Activated B cell treated with CpG ODN at 0.5 μM for 24 hours (primary cell): ENCODE measurements at places on chromosomes 2 and 18. TPM values are rescaled to one million over a fixed set of nuclear protein-coding genes. Genes with fewer than 3 reads are reported as not detected.

- H3K27me3 ChIP-seq = peaks cover 11% of the 10 kb centered on the region
- no peak for DNase-seq
- H3K36me3 ChIP-seq = no peaks in the 10 kb centered on the region
- no peak overlapping the region for H3K27ac ChIP-seq
These were observed 210.3 kb downstream of the CLIP4 start for GRCh38 chr2:29325544-29325943.

- no peak overlapping the region for H3K4me3 ChIP-seq
- no peaks in the 10 kb centered on the region for H3K36me3 ChIP-seq
- no peak overlapping the region for H3K27ac ChIP-seq
- DNase-seq = no peak
- no peaks in the 10 kb centered on the region for H3K4me1 ChIP-seq
These were observed 53.9 kb downstream of the SH3BP4 start for GRCh38 chr2:235005603-235006259.

- no peaks in the 10 kb centered on the region for H3K36me3 ChIP-seq
- DNase-seq = no peak
- peak overlapping the region; percentile 57 for H3K4me3 ChIP-seq
- peaks cover 54% of the 10 kb centered on the region for H3K4me1 ChIP-seq
- H3K27me3 ChIP-seq = no peaks in the 10 kb centered on the region
These were observed 120.8 kb upstream of the STK17B start for GRCh38 chr2:196291873-196292800.

DNA sequence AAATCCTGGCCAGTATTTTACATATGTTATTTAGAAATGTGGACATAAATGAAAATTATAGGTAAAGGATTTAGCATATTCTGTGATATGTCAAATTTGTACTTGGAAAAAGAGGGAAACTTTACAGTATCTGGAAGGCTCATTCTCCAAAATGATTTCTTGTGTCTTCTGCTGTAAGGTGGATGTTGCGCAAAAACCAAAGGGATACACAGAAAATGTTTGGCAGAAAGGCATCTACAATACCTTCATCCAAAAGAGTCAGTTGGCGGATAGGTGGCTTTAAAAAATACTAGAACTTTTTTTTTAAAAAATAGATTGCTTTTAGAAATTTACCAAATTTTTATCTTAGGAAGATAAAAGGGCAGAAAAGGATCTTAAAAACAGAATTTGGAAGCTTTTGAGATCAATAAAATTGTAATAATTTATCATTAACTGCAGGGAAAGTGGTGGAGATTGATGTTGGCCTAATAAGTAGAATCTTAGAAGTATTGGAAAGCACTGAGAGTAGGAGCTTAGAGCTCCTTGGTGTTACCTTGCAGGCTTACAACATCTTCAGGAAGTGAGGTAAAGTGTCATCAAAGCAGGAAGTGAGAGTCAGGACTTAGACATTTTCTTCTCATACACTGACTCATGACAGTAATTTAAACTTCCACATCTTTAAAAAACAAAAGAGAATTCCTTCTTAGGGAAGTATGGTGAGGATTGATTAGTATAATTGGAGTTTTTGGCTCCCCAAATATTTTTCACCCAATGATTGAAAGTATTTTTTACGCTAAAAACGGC, 2.1 kb downstream of the NABP1 start:
- peaks cover 64% of the 10 kb centered on the region for H3K4me1 ChIP-seq
- peak overlapping the region; percentile 99 for H3K27ac ChIP-seq
- peaks cover 53% of the 10 kb centered on the region for H3K36me3 ChIP-seq
- DNase-seq = no peak
- H3K27me3 ChIP-seq = no peaks in the 10 kb centered on the region

- DNase-seq = no peak
- no peaks in the 10 kb centered on the region for H3K36me3 ChIP-seq
- no peaks in the 10 kb centered on the region for H3K27me3 ChIP-seq
- H3K27ac ChIP-seq = no peak overlapping the region
These were observed 50.2 kb downstream of the ACVR1 start for GRCh38 chr2:157825885-157826284.

DNA sequence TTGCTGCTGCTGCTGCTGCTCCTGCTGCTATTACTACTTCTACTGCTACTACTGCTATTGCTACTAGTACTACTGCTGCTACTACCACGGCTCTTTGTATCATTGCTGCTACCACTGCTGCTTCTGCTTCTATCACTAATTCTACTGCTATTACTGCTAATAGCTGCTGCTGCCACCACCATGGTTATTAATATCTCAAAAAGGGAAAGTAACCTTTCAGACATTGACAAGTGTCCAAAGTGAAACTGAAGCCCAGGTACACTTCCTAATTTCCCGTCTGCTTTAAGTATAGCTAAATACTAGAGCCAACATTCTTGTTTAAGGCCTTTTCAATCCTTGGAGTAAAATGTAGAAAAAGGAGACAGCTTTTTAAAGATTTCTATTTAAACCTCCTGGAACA, 45.4 kb upstream of the EHBP1 start:
- H3K36me3 ChIP-seq = no peaks in the 10 kb centered on the region
- no peak for DNase-seq
- peak overlapping the region; percentile 7 for H3K4me3 ChIP-seq
- peaks cover 27% of the 10 kb centered on the region for H3K4me1 ChIP-seq
- peaks cover 2% of the 10 kb centered on the region for H3K27me3 ChIP-seq

GRCh38 chr2:158644139-158644538, 151.0 kb upstream of the DAPL1 start:
- no peak for DNase-seq
- H3K27me3 ChIP-seq = no peaks in the 10 kb centered on the region
- peaks cover 6% of the 10 kb centered on the region for H3K4me1 ChIP-seq

- peaks cover 2% of the 10 kb centered on the region for H3K27me3 ChIP-seq
- no peaks in the 10 kb centered on the region for H3K36me3 ChIP-seq
- DNase-seq = no peak
- H3K4me1 ChIP-seq = no peaks in the 10 kb centered on the region
- no peak overlapping the region for H3K27ac ChIP-seq
These were observed 25.0 kb upstream of the RAPGEF4 start for GRCh38 chr2:172710584-172711047.

- no peak overlapping the region for H3K4me3 ChIP-seq
- no peak overlapping the region for H3K27ac ChIP-seq
- DNase-seq = no peak
These were observed 103.5 kb upstream of the MAP3K20 start for GRCh38 chr2:172972005-172972619.

DNA sequence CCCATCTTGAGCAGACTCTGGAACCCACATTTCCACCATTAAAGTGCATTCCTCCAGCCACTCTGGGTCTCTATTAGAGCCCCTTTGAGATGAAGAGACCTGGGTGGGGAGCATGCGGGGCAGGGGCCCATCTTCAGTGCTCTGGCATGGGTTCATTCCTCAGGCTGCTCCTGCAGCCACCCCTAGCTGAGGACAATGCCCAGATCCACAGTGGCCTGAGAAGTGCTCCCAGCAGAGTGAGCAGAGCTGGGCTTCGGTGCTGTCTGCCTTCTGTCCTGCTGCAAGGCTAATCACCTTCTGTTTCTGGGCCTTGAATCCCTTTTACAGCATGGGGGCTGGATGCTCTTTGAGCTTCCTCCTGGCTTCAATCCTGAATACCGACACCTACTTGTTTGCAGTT, 169.8 kb downstream of the TRIM43 start:
- H3K27ac ChIP-seq = no peak overlapping the region
- H3K4me1 ChIP-seq = no peaks in the 10 kb centered on the region
- no peaks in the 10 kb centered on the region for H3K36me3 ChIP-seq

- H3K27me3 ChIP-seq = no peaks in the 10 kb centered on the region
- H3K4me1 ChIP-seq = no peaks in the 10 kb centered on the region
- H3K27ac ChIP-seq = no peak overlapping the region
- no peak overlapping the region for H3K4me3 ChIP-seq
- no peaks in the 10 kb centered on the region for H3K36me3 ChIP-seq
These were observed 390.2 kb upstream of the NXPH2 start for GRCh38 chr2:139170406-139170805.

- H3K27me3 ChIP-seq = peaks cover 18% of the 10 kb centered on the region
- H3K4me1 ChIP-seq = no peaks in the 10 kb centered on the region
- no peak overlapping the region for H3K27ac ChIP-seq
- DNase-seq = no peak
- H3K36me3 ChIP-seq = no peaks in the 10 kb centered on the region
These were observed 24.2 kb downstream of the PLCL1 start for GRCh38 chr2:197828464-197829135.

- no peak overlapping the region for H3K4me3 ChIP-seq
- H3K27ac ChIP-seq = no peak overlapping the region
- no peak for DNase-seq
- H3K4me1 ChIP-seq = no peaks in the 10 kb centered on the region
These were observed 35.8 kb upstream of the THOC1 start for GRCh38 chr18:303607-304006.

DNA sequence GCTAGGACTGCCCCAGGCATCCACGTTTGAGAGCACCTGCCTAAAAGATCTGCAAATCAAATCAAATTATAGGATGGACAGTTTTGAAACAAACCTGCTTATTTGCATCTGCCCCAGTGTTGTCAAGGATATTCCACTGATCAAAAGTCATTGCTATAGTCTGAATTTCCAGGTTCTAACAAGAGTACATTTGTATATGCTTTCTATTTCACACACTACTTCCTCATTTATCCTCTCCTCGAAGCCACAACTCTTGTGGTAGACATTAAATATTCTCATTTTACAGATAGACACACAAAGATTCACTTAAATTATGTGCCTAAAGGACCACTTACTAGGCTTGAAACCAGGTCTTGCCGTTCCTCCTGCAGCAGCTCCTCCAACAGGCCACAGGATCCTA, 11.9 kb upstream of the TET3 start:
- H3K36me3 ChIP-seq = no peaks in the 10 kb centered on the region
- no peaks in the 10 kb centered on the region for H3K27me3 ChIP-seq
- no peak overlapping the region for H3K27ac ChIP-seq
- no peak overlapping the region for H3K4me3 ChIP-seq

GRCh38 chr2:170714381-170715061, 616 bp upstream of the SP5 start:
- H3K36me3 ChIP-seq = no peaks in the 10 kb centered on the region
- H3K27ac ChIP-seq = no peak overlapping the region
- no peak for DNase-seq

DNA sequence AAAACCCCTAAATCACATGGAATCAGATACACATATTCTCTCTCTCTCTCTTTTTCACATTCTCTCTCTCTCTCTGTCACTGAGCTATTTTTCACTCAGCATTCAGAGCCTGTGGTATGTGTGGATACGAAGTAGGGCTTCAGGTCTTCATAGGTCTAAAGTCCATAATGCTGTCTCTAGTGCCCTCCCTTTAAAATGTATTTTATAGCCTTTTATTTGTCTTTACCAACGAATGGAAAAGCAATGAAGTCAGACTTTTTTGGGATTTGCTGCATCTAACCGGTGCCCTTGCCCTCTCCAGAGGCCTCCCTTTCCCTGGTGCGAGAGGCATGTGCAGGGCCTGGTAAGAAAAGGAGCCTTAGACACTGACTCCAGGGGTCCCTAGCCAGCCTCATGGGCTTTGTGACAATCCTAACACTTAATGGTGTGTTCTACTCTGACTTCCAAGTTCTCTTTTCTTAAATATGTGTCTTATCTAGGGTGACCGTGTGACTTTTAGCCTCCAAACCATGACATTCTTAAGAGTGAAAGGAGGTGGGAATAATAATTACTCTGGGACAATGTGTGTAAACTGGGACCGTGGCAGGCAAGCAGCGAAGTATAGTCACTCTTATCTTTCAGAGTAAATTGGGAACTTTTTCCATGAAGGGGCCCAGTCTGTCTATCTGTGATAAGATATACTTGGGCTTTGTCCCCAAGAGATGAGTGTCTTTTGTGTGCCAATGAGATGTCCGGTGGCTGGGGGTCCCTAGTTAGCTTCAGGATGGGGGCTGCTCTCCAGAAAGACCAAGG, 101.1 kb downstream of the B3GNT2 start:
- H3K27ac ChIP-seq = no peak overlapping the region
- H3K36me3 ChIP-seq = no peaks in the 10 kb centered on the region
- no peak overlapping the region for H3K4me3 ChIP-seq
- DNase-seq = no peak
- H3K4me1 ChIP-seq = peaks cover 7% of the 10 kb centered on the region

DNA sequence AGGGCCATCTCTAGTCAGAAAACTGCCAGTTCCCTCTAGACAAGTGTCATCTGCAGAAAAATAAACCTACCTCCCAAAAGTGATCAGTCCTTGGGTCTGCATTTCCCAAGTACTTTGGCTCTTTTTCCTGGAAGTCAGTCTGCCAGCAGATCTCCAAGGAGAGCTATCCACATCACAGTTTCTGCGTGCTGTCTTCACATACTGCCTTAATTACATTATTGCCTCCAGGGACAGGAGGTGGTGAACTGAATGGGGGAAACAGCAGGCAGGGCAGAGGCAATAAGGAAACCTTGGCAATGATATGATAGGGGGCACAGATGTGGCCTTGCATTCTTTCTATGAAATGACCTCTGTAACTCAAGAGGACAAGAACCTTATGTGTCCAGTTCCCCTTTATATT, 105.9 kb upstream of the SIX2 start:
- DNase-seq = no peak
- H3K4me3 ChIP-seq = no peak overlapping the region

DNA sequence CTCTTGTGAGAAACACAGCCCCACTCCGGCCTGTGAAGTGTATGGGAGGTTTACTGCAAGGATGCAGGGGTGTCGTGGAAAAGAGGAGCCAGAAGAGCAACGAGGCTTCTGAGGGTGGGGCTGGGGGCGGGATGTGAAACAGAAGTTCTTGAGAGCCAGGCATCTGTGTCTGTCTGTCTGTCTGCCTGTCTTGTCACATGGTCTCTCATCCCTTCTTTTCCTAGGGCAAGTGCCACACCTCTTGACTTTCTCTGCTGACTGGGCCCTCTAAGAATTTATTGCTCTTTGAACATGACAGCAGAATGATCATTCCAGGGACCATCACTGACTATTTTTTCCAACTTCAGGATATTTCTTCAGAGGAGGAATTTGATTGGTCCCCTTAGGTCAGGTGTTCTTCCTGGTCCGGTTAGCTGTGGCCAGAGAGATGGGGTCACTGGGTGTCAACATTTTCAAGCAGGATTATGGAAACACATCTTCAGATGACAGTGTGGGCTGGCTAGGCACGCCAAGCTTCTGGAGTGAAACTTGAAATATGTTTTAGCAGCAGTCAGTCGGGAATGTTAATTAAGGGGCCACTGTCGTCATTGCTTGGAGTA, 131.0 kb downstream of the FHOD3 start:
- H3K4me3 ChIP-seq = no peak overlapping the region
- H3K36me3 ChIP-seq = no peaks in the 10 kb centered on the region
- no peaks in the 10 kb centered on the region for H3K4me1 ChIP-seq
- H3K27ac ChIP-seq = no peak overlapping the region
- H3K27me3 ChIP-seq = peaks cover 9% of the 10 kb centered on the region

GRCh38 chr2:163990101-163990500, 254.3 kb upstream of the FIGN start:
- no peaks in the 10 kb centered on the region for H3K36me3 ChIP-seq
- H3K4me3 ChIP-seq = no peak overlapping the region
- H3K4me1 ChIP-seq = no peaks in the 10 kb centered on the region
- no peak for DNase-seq
- no peak overlapping the region for H3K27ac ChIP-seq

GRCh38 chr2:109447251-109447661, 166.5 kb downstream of the SEPTIN10 start:
- H3K27me3 ChIP-seq = no peaks in the 10 kb centered on the region
- no peak overlapping the region for H3K4me3 ChIP-seq
- H3K4me1 ChIP-seq = no peaks in the 10 kb centered on the region

The USP14 gene
- 53.1 and 53.9 TPM in 2 replicates for total RNA-seq

The ARHGAP28 gene
- not detected in 2 replicates for total RNA-seq

The ZSWIM2 gene
- not detected in 2 replicates for total RNA-seq

The SERPINB2 gene
- total RNA-seq = 0.33 TPM in 1 of 2 replicates, not detected in the other

The ADD2 gene
- total RNA-seq = 12.5 and 15.4 TPM in 2 replicates

The RAPGEF4 gene
- total RNA-seq = 0.17 TPM in 1 of 2 replicates, not detected in the other

The PLEKHH2 gene
- total RNA-seq = 0.07 and 0.11 TPM in 2 replicates

The MARCO gene
- not detected in 2 replicates for total RNA-seq

The CDKL4 gene
- 0.24 TPM in 1 of 2 replicates, not detected in the other for total RNA-seq

The HTR2B gene
- total RNA-seq = not detected in 2 replicates
